ENCODE measurements at places on chromosomes 7 and 10. TPM values are rescaled to one million over a fixed set of nuclear protein-coding genes. Genes with fewer than 3 reads are reported as not detected.

The ASZ1 gene
- not detected for total RNA-seq

The CTAGE4 gene
- not detected for total RNA-seq

GRCh38 chr10:46025406-46025805, 5.0 kb downstream of the NCOA4 start:
- no peaks in the 10 kb centered on the region for H3K27me3 ChIP-seq
- no peak for DNase-seq
- H3K36me3 ChIP-seq, result peaks cover 4% of the 10 kb centered on the region
- peaks cover 23% of the 10 kb centered on the region for H3K4me1 ChIP-seq
- no peak overlapping the region for H3K4me3 ChIP-seq

GRCh38 chr7:121126801-121127534, 138.5 kb downstream of the CPED1 start:
- DNase-seq, result no peak
- H3K27ac ChIP-seq, result no peak overlapping the region
- H3K27me3 ChIP-seq, result no peaks in the 10 kb centered on the region

DNA sequence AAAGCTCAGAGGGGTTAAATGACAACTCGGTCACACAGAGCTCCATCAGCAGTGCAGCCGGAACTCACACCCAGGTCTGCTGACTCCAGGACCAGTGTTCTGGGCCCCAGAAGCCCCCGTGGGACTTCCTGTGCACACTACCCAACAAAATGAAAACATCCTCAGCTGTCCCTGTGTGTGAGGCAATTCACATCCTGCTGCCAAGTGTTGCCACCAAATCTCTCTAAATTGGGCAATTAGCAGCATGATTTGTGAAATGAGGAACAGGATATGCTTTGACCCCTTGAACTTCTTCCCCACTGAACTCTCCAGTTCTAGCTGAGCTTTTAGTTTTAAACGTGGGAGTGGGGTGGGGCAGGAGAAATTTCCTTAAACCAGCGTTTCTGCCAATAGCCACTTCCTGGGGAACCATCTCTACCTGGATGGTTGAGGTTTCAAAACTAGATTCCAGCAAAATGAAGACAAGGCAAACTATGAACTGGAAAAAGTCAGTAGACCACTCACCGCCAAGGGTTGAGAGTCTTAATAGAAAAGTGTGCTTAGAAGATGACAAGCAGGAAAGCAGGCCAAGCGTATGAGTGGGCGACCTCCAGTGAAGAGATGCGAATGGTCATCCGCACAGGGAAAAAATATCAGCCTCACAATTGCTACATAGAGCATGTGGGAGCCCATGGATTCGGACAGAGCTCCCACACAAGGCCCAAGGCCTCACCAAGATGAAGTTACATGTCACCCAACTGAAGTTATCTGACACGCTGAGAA, 51.9 kb upstream of the CHST15 start:
- no peaks in the 10 kb centered on the region for H3K27me3 ChIP-seq
- H3K4me3 ChIP-seq, result no peak overlapping the region
- H3K36me3 ChIP-seq, result no peaks in the 10 kb centered on the region
- DNase-seq, result no peak
- H3K4me1 ChIP-seq, result peaks cover 32% of the 10 kb centered on the region
- H3K27ac ChIP-seq, result peak overlapping the region; percentile 21

GRCh38 chr7:118918556-118918955, 694.1 kb downstream of the ANKRD7 start:
- H3K4me3 ChIP-seq, result no peak overlapping the region
- H3K27ac ChIP-seq, result no peak overlapping the region
- no peaks in the 10 kb centered on the region for H3K36me3 ChIP-seq
- H3K27me3 ChIP-seq, result no peaks in the 10 kb centered on the region
- H3K4me1 ChIP-seq, result no peaks in the 10 kb centered on the region

Data from natural killer cell (primary cell).